Adipose tissue (tissue), 3 donors: ENCODE measurements at places on chromosomes 13 and 19. TPM values are rescaled to one million over a fixed set of nuclear protein-coding genes. Genes with fewer than 3 reads are reported as not detected.

ZNF766 gene
- 2.7 TPM for polyA plus RNA-seq

SOX1 gene
- polyA plus RNA-seq: not detected

ATP8A2 gene
- polyA plus RNA-seq: 0.11 TPM

NXNL1 gene
- polyA plus RNA-seq: 0.07 TPM

PODNL1 gene
- 0.10 TPM for polyA plus RNA-seq
